ENCODE measurements at places on chromosomes 2 and 18.

- no peak for DNase-seq
These were observed 147.4 kb upstream of the REV1 start for GRCh38 chr2:99637159-99637697.

DNA sequence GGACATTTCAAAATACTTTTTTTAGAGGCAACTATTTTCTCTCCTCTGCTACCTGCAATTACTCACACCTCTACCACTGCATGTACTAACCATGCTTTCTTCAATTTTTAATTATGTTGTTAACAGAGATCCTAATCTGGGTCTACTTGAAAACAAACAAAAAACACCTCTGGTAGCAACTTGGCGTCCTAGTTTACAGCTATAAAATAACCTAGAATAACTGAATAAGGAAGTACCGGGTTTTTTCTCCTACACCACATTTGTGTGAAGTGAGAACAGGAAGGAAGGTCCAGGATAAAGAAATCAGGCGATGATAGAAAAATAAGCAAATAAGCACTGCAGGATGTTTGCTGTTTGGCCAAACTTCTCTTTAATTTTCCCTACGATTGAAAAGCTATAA lies 633.5 kb downstream of the LRP1B start:
- no peak for DNase-seq

- no peak for DNase-seq
These were observed 32.8 kb upstream of the CD226 start for GRCh38 chr18:69980509-69980908.

DNA sequence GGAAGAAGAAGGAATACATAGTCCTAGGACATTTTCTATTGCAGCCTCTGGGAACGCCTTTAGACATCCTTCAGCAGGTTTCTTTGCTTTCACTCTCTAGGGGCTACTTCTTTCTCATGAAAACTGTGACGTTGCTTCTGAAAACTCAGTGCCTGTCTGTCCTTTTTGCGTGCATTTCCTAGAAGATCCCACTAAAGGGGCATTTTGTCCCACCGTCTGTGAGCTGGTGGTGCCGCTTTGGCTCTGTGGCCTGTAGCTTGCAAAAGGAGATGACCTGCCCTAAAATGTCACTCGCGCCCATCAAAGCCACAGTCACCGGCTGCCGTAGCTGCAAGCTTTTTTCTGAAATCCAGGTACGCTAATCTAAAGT lies 579 bp downstream of the STAT4 start:
- no peak for DNase-seq

GRCh38 chr2:132747046-132747445 lies 77.0 kb upstream of the LYPD1 start:
- no peak for DNase-seq

DNA sequence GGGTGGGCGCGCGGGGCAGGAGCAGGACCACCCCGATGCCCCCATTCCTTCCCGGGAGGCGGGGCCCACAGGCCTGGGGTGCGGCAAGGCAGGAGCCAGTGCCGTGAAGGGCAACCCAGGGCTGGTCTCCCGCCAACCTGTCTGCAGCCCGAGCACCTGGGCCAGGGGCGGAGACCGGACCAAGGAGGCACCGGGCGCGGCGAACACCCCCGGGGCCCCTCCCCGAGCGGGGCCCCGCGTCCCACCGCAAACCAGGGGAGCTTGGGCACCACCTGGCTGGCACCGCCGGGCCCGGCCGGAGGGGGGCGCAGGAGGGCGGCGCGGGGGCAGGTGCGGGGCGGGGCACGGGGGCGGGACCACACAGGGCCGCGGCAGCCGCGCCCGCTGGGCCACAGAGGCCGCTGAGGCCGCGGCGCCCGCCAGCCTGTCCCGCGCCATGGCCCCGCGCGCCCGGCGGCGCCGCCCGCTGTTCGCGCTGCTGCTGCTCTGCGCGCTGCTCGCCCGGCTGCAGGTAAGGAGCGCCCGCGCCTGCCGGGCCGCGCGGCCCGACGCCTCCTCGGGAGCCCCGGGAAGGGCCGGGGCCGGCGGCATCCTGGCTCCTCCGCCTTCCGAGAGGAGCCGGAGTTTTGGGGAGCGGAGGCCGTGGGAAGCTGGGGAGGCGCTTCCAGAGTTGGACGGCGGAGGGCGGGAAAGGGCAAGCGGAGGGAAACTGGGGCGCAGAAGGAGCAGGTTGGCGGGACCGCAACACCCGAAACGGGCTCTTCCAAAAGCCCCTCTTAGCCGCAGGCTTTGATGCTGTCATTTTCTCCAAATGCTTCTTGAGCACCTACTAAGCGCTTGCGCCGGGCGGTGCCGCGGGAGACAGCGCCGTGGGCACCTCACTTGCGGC lies at the start of gene TNFRSF11A:
TSS of gene TNFRSF11A (plus strand) at position 394 of the 889 bp plus-strand sequence. CDS start at position 437, 43 bp downstream.
- no peak for DNase-seq

DNA sequence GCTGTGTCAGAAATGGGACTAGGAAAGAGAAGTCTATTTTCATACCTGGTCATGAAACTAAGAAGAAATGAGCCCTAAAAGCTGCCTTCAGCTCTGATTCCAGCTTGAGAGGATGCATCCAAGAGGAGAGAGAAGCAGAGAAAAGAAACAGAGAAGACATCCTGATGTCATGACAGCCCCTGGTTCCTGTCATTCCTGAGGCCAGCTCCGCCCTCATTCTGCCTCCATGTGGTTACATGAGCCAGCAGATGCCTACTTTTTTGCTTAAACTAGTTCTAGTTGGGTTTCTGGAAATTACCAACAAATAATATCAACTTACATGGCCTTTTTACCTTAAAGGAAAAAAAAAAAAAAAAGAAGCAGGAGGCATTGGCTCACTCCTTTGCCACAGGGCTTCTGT lies 14.1 kb upstream of the ACKR3 start:
- DNase-seq: no peak

DNA sequence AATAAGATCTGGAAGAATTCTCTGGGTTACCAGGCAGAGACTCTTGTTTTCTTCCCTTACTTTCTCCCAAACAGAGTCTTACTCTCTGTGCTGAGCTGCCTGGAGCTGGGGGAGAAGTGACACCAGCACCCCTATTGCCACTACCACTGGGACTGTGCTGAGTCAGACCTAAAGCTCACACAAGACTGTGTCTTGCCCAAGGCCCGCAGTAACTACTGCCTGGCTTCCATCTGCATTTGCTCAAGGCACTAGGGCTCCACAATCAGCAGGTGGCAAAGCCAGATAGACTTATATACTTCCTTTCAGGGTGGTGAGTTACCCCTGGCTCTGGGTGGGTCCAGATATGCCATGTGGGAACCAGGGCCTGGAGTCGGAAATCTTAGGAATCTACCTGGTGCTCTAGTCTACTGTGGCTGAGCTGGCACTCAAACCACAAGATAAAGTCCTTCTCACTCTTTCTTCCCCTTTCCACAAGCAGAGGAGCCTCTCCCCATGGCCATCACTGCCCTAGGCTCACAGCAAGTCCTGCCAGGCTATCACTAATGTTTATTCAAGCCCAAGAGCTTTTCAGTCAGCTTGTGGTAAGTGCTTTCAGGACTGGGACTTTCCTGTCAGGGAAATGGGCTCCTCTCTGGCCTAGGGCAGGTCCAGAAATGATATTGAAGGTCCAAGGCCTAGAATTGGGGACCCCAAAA lies 27.6 kb upstream of the SERPINB2 start:
- no peak for DNase-seq

- DNase-seq: no peak
These were observed 22.9 kb downstream of the INO80C start for GRCh38 chr18:35474884-35475283.

DNA sequence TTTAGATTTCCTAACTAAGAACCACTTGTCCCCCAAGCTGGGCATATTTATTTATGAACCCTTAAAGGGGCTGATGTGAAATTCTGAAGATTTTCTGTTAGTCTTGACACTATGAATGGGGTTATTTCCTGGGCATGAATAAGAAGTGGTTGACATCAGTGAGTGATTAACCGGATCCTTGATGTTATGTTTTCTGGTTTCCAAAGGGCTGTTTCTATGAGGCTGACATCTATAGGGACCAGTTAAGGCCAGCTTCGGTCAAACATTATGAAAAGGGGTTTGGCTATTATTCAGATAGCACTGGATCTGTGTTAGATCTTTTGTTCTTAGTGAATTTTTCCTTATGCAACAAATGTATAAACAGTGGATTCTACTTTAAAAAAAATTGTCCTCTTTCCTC lies 443.7 kb upstream of the SPRED2 start:
- DNase-seq: no peak

DNA sequence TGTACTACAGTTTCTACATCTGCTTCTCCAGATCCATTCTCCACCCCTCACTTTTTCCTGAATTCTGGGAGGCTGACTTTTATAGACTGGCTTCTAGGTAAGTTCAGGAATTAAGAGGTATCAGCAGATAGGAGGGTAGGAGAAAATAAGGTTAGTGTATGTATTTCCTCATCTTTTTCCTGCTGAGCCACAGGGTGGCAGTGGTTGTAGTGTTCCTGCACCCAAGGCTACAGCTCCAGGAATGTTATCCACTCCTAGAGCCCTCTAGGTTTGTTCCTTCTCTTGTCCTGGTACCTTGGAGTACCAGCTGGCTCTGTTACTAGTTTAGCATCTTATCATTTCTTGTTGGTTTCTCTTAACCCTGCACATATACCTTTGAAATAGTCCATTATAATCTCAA lies 40.7 kb upstream of the C2orf66 start:
- DNase-seq: no peak

DNA sequence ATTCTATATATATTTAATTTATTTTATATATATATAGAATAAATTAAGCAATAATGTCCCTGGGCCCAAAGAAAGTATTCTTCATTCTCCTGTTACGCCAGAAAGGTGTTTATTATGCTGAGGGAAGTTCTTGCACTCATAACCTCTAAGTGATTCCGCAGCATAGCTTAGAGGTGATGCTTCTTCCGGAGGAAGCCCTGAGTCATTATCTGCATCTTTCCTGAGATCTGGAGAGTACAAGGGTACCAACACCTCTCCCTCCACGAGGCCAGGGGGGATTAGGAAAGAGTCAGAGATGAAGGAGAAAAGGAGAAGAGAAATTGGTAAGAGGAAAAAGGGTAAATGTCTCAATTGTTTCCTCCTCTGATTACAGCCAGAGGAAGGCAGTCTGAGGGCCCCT lies 43.1 kb upstream of the RTN4 start:
- no peak for DNase-seq

GRCh38 chr2:3587432-3587831 lies 7.5 kb upstream of the COLEC11 start:
- DNase-seq: no peak

GRCh38 chr2:234032279-234032856 lies 18.1 kb upstream of the SPP2 start:
- no peak for DNase-seq

DNA sequence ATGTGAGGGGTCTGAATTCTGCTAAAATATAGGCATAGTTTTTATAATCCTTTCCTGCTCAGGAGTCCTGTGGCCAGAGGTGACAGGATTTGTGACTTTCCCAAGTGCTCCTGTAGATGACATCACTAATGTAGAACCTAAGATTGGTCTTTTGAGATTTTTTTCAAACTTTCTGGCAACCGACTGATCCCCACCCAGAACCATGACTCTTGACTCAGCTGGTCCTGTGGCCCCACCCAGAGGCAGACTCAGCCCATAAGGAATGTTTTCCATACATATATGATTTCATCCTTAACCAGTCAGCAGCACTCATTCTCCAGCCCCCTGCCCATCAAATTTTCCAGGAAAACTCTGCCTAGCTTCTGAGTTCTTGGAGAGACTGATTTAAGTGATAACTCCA lies 46.8 kb downstream of the COMMD1 start:
- no peak for DNase-seq

- no peak for DNase-seq
These were observed 190.7 kb downstream of the THSD7B start for GRCh38 chr2:136956050-136956449.

DNA sequence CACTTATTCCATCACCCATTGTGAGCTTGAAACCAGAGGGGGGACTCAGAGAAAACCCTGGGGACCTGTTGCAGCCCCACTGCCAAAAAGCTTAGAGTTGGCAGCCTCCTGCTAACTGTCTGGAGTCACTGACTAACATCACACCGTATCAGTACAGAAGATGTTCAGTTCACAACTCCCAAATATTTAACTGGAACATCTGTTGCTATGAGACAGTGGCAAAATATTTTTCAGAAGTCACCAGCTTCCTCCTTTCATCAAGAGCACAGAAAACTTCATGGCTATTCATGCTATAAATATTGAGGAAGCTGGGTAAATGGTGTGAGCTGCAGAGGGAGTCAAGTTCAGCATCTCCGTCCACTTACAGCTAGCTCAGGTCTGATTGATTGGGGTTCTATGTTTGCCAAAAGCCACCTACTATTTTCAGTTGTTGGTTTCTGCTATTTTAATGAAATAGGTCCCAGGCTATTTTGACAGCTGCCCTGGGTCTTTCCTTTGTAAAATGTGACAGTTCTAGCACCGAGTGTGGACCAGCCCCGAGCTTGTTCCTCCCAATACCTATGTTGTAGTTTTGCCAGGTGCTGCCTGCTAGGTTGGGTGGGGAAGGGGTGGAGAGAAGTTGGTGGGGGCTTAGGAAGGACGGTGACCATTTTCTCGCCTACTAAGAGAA lies 9.8 kb downstream of the TUBB6 start:
- no peak for DNase-seq

DNA sequence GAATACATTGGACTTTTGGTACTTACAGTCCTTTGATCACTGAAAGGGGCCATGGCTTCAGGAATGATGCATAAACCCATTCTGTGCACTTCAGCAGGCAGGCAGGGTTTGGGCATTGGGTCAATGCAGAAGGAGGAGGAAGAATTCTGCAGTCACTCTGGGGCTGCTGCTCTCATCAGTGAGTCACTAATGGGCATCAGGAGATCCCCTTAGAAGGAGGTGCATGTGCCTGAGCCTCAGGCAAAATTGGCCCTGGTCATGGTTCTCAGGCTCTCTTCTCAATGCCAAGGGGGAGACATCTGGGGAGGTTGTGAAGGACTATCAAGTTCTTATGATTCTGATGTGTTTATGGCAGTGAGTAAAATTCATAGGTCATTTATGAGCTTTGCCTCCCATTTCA lies 52.0 kb upstream of the TNP1 start:
- no peak for DNase-seq

DNA sequence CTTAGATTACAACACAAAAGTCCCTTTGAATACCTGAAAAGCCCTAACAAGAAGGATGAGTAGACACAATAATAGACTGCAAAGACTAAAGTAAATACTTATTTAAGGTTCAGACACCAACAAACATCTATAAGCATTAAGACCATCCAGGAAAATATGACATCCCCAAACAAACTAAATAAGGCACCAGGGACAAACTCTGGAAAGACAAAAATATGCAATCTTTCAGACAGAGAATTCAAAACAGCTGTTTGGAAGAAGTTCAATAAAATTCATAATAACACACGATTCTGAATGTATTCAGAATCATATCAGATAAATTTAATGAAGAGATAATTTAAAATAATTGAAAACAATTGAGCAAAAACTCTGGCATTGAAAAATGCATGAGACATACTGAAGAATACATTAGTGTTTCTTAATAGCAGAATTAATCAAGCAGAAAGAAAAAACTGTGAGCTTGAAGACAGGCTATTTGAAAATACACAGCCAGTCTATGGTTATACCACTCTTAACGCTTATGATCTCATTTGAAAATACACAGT lies 1388.8 kb downstream of the DSC3 start:
- DNase-seq: no peak

GRCh38 chr18:61771861-61772260 lies 120.9 kb downstream of the RNF152 start:
- DNase-seq: no peak

GRCh38 chr2:149877913-149878312 lies 290.3 kb upstream of the MMADHC start:
- no peak for DNase-seq

Data from left renal pelvis (tissue), 4 donors.